Activated naive CD8-positive, alpha-beta T cell treated with anti-CD3 and anti-CD28 coated beads, Interleukin-2, amount 10 ng/mL, durations not matched to agents 7 days and 5 days (primary cell): ENCODE measurements at places on chromosomes 7 and 10. TPM values are rescaled to one million over a fixed set of nuclear protein-coding genes. Genes with fewer than 3 reads are reported as not detected.

NEUROG3 gene
- not detected for total RNA-seq

MSMB gene
- not detected for total RNA-seq

PRKCQ gene
- 61.8 TPM for total RNA-seq

ACTL6B gene
- not detected for total RNA-seq

ZC3HAV1L gene
- total RNA-seq = 17.4 TPM

ZNF92 gene
- 25.5 TPM for total RNA-seq

EBLN1 gene
- total RNA-seq = not detected

ASB13 gene
- total RNA-seq = 10.8 TPM

GPNMB gene
- 25.3 TPM for total RNA-seq

PRTFDC1 gene
- total RNA-seq = 2.0 TPM

SKIDA1 gene
- total RNA-seq = 0.09 TPM

MORN4 gene
- total RNA-seq = 1.7 TPM

SPDYE16 gene
- 0.22 TPM for total RNA-seq

FAM13C gene
- not detected for total RNA-seq

TMEM139 gene
- 1.1 TPM for total RNA-seq

NT5C3A gene
- 63.3 TPM for total RNA-seq

EN2 gene
- not detected for total RNA-seq

SAP25 gene
- 57.6 TPM for total RNA-seq

HOXA11 gene
- not detected for total RNA-seq

COL28A1 gene
- not detected for total RNA-seq

GIMAP7 gene
- 203 TPM for total RNA-seq

C10orf67 gene
- total RNA-seq = 0.20 TPM

FAM25A gene
- not detected for total RNA-seq

CXCL12 gene
- total RNA-seq = not detected

CLRN3 gene
- total RNA-seq = not detected

IMPDH1 gene
- 59.0 TPM for total RNA-seq

OPN4 gene
- total RNA-seq = not detected

AASS gene
- total RNA-seq = 2.2 TPM

NUTM2A gene
- 0.11 TPM for total RNA-seq

DENND2A gene
- total RNA-seq = not detected
